ENCODE measurements at places on chromosomes 12 and 14.
A peak's percentile ranks its signal among the peaks of the same experiment; 100 is the strongest.

- no peak for DNase-seq
Measured at GRCh38 chr12:94643606-94644005, 6.8 kb downstream of the TMCC3 start.

GRCh38 chr12:25583545-25583944 lies 30.5 kb upstream of the LMNTD1 start:
- DNase-seq, result no peak

- DNase-seq, result peak; percentile 44
Measured at GRCh38 chr12:113912760-113913329, 53.3 kb downstream of the RBM19 start.

DNA sequence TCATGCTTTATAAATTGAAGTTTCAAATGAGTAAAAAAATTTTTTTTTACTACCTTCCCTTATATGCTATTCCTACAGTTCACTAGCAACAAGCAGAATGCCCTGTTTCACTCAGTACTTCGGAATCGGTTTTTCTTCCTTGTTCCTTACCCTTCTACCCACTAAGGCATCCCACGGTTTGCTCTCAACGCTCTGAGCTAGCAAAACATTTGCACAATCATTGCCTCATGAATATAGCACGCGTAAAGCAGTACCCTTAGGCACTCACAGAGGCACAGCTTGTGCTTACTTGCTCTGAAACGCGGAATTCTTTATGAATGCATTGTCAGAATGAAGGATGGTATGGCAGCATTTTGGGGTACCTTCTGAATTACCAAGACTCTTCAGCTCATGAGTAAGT lies 45.0 kb downstream of the PPP1R13B start:
- no peak for DNase-seq

GRCh38 chr12:116466536-116466935 lies 92.6 kb upstream of the MAP1LC3B2 start:
- no peak for DNase-seq

DNA sequence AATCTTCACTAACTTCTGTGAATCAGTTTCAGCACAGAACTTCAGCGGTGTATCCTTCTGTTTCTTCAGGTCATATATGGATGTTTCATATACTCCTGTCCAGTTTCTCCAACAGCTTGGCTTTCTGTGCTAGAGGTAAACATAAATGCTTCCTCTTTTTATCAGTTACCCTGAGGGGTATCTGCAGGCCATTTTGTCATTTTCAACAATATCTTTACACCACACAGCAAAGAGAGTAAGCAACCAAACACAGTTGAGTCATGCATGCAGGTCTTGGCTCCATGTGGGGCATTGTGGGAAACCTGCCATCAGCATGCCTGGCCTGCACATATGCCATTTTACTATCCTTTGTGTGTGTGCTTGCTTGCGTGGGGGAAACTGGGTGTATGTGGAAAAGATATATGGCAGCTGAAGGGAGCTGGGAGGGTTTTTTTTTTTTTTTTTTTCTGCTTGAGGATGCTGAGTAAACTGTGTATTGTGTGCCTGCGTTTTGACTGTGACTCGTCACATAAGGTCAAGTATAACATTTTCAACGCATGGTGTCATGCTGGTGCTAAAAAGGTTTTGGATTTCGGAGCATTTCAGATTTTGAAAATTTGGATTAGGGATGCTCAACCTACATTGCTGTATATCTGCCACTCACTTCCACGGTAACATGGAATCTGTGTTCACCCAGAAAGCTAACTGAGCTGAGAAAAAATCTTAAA lies 56.1 kb upstream of the YARS2 start:
- DNase-seq, result no peak

DNA sequence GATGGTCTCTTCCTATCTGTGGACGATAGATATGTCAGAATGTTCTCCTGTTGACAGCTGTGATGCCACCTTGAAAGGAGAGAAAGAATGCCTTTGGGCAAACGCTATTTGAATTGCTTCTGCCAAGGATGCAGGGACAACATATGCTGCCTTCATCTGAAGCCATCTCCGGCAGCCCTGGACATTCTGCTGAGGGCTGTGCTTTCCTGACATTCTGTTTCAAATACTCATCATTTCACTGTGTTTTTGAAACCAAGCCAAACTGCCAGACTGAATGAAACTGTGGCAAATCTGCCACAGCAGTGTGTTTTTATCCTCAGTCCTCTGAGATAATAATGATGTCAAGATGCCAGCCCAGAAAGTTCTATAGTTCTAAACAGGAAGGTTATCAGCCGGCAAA lies 85.8 kb upstream of the BCAT1 start:
- DNase-seq, result no peak
